ENCODE measurements at places on chromosomes 6 and 20.

- no peak for DNase-seq
Measured at GRCh38 chr20:23970049-23970448, 18.5 kb downstream of the GGTLC1 start.

GRCh38 chr6:34723203-34723602 is 26.6 kb upstream of the ILRUN start:
- no peak for DNase-seq

DNA sequence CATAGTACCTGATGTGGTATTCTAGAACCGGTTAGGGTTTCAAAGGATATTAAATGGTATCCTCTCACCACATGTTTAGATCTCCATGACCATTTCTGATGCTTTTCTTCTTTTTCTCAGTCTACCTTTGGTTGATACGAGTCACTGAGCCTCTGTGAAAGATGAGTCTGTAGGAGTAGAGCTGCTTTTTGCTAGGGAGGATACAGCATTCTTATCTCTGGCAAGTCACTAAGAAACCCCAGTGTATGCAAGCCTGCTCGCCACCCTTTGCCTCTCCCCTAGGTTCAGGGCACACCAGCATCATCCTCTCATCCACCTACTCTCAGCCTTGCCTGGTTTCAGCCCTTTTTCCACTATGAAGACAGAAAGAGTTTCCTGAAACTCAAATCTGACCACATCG is 89.9 kb downstream of the MTFR2 start:
- DNase-seq = no peak

DNA sequence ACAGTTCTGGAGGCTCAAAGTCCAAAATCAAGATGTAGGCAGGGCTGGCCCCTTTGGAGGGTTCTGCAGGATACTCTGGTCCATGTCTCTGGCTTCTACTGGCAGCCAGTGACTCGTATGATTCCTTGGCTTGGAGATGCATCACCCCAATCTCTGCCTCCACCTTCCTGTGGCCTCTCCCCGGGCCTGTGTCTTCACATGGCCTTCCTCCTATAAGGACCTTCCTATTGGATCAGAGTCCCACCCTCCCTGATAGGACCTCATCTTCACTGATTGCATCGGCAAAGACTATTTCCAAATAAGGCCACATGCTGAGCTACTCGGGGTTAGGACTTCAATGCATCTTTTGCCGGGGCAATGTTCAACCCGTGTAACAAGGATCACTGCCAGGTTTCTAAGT is 509.0 kb downstream of the CD83 start:
- DNase-seq = no peak

DNA sequence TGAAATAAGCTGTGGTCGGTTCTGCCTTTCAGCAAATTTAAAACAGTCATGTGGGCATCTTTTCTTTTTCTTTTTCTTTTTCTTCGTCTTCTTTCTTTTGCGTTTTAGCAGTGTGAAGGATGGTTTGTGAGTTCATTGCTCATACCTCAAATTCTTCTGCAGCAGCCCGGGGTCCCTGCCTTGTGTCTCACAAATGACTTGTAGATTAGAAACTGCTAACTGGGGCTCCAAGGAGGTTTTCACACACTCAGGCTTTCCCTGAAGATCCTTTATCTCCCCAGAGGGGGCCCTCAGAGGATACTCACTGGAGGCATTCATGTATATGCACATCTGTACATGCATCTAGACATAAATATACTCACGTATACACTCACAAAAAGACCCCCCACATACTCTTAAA is 1.7 kb downstream of the SMOC2 start:
- no peak for DNase-seq

GRCh38 chr6:167547751-167548150 is 222.9 kb downstream of the TTLL2 start:
- peak; percentile 29 for DNase-seq

- DNase-seq = no peak
Measured at GRCh38 chr6:141123049-141123448, 1009.7 kb upstream of the GJE1 start.

GRCh38 chr6:135165031-135165430 is 16.1 kb upstream of the MYB start:
- no peak for DNase-seq

GRCh38 chr6:157699777-157700636 is 123.0 kb upstream of the SNX9 start:
- no peak for DNase-seq

GRCh38 chr6:90677440-90677839 is 90.6 kb upstream of the MAP3K7 start:
- DNase-seq = no peak

DNA sequence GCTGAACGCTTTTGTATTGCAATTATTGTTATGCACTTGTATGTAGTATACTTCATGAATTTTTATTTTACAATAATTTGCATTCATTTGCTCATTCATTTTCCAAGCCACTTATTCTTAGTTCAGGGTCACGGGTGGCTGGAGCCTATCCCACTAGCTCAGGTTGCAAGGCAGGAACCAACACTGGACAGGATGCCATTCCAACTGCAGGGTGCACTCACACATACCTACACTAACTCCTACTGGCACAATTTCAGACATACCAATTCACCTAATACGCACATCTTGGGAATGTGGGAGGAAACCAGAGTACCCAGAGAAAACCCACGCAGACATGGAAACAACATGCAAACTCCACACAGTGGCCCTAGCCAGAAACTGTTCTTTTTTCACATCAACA is 61.8 kb downstream of the LMBRD1 start:
- DNase-seq = no peak

- no peak for DNase-seq
Measured at GRCh38 chr6:69289689-69290495, 506.9 kb downstream of the LMBRD1 start.

DNA sequence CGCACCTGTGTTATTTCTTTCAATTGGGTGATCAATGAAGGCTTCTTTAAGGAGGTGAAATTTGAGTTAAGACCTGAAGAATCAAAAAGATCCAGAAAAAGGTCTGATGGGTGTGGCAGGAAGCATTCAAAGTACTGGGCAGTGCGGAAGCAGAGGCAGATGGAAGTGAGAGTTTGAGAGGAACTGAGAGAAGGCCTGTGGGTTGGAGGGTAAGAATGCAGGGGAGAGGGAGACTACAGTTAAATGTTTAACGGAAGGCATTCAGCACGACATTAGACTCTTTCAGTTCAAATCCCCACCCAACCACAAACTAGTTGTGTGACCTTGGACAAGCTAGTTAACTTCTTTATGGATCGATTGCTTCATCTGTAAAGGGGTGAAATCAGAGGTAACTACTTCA is 50.5 kb upstream of the GCM1 start:
- no peak for DNase-seq

- DNase-seq = no peak
Measured at GRCh38 chr20:51154708-51155690, 132.1 kb upstream of the KCNG1 start.

- no peak for DNase-seq
Measured at GRCh38 chr20:48291896-48292295, 506.6 kb upstream of the SULF2 start.

GRCh38 chr6:170452767-170453545 is 100.2 kb downstream of the PSMB1 start:
- DNase-seq = no peak

- DNase-seq = no peak
Measured at GRCh38 chr6:136795386-136795785, 3.1 kb upstream of the MAP3K5 start.

DNA sequence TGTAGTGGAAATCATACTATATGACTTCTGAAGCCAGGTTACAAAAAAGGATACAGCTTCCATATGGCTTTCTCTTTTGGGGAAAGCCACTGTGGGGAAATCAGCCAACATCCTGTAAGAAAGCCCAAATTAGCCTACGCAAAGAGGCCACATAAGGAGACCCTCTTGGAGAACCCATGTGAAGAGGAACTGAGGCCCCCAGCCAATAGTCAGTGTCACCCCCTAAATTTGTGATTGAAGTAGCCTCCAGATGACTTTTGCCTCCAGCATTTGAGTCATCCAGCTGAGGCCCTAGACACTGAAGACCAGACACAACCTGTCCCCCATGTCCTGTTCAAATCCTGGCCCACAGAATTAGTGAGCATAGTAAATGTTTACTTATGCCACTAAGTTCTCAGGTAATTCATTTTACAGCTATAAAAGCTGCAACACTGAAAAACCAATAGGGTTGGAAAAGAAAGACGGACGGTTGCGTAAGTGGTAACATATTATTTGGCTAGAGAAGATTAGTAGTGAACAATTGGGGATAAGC is 60.4 kb downstream of the HMGCLL1 start:
- DNase-seq = no peak

GRCh38 chr20:6698056-6698455 is 69.4 kb upstream of the BMP2 start:
- no peak for DNase-seq

Measured in hematopoietic multipotent progenitor cell treated with erythropoietin and hydrocortisone succinate and interleukin-3 and kit ligand, for 4 days (in vitro differentiated cells).